Stimulated activated CD4-positive, alpha-beta T cell treated with anti-CD3 and anti-CD28 coated beads, Interleukin-15, amount 100 ng/mL, for 1 hour (primary cell): ENCODE measurements at places on chromosomes 7 and 10.

DNA sequence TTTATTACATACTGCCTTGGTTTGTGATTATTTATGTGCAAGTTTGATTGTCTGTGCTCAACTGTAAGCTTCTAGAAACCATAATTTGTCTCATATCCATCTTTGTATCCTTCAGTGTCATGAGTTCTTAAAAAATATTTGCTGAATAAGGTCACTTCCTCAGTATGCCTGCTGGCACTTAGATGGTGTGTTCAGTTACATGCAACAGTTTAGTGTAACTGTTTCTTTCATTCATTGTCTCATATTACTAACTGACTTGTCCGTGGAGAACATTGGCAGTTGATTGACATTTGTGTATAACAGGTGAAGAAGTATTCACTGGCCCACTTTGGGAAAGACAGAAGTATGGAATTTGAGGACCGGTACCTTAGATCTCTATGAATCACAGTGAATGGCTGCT is 236.9 kb downstream of the PRKG1 start:
- no peak for DNase-seq

DNA sequence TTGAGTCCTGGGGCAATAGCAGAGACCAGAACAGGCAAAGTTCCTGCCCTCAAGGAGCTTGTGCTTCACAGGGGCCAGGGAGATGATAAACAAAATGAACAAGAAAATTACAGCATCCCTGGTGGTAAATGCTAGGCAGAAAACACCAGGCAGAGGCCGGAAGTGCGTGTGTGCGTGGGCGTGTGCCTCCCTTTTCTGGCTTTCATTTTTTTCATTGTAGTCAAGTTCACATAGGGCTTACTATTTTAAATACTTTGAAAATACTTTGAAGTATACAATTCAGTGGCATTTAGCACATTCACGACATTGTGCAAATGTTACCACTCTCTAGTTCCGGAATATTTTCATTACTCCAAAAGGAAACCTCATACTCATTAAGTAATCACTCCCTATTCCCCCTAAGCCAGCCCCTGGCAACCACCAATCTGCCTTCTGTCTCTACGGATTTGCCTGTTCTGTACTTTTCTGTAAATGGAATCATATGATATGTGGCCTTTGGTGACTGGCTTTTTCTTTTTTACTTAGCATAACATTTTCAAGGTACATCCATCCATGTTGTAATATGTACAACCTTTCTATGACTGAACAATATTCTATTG is 88.1 kb upstream of the PDCD4 start:
- DNase-seq = peak; percentile 58

DNA sequence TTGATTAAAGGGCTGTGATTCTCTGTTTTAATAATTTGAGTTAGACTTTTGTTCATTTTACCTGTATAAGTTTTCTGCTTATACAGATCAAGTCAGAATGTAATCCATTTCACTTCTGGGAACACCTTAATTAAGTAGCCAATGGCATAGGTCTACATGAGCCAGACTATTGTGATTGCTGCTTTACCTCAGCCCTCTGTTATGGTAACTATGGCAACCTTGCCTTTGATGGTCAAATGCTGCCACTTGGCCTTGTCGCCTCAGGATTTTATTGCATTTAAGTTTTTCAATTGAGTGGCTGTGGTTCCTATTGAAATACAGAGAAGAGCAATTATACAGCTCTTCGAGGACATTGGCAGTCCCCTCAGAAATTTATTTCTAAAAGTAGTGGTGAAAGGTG is 64.3 kb upstream of the TMEM106B start:
- no peak for DNase-seq

- DNase-seq = no peak
These were observed 3.4 kb upstream of the CHST12 start for GRCh38 chr7:2399848-2400587.

DNA sequence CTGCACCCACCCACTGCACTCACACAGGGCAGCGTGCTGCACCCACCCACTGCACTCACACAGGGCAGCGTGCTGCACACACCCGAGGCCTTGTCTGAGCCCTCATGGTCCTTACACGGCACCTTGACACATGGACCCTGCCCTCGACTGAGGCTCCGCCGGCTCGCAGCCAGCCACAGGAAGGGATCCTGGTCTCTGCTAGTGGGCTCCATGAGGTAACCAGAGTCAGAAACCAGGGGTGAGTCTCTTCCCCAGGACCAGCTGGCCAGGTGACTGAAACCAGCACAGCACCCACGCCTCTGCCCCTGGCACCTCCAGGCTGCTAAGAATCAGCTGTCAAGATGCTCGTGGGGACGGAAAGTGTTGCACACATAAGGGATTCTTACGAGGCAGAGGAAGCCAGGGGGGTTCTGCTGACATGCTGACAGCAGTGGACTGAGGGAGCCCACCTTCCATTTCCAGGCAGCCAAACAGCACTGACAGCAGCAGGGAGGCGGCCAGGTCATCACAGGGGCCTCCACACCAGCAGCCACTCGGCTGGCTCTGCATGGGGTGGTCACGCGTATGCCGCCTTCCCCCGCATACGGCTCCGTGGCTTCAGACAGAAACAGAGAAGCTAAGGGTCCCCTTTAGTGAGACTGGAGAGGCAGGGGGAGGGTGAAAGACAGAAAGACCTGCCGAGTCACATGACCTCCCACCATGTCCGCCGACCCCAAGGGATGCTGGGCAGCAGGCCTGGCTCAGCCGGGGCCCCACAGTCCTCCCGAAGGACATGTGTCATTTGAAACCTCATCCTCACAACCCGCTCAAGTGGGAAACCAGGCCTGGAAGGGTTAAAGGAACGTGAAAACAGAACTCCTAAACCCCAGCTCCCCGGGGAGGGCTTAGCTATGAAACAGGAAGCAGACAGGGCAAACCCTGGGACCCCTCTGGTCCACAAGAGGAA is 34.2 kb downstream of the GPER1 start:
- DNase-seq = no peak

DNA sequence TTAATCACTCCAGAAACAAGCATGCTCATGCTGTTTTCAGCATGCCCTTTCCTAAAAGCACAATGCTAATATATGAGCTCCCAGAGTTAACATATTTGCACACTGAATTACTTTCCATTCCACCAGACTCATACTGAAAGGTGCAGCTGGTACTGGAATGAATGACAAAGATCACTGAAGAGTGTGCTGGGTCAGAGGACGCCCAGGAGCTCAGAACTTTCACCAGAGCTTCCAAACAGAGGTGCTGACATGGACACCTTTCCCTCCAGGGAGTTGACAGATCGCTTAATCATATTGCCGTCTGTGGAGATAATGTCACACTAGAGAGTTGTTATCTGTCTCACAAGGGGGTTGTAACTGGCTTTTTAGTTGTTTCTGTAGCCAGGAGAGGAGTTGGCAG is 292.9 kb downstream of the LHFPL3 start:
- DNase-seq = no peak

- DNase-seq = no peak
These were observed 348.2 kb upstream of the C7orf33 start for GRCh38 chr7:148242294-148242821.

GRCh38 chr7:128318691-128319090 is 25.0 kb downstream of the RBM28 start:
- DNase-seq = no peak

GRCh38 chr7:1085266-1085665 is 2.6 kb upstream of the GPER1 start:
- DNase-seq = no peak

GRCh38 chr7:72760602-72761001 is 67.4 kb downstream of the TYW1B start:
- DNase-seq = no peak

GRCh38 chr10:80741278-80741677 is 203.6 kb downstream of the SH2D4B start:
- DNase-seq = no peak

DNA sequence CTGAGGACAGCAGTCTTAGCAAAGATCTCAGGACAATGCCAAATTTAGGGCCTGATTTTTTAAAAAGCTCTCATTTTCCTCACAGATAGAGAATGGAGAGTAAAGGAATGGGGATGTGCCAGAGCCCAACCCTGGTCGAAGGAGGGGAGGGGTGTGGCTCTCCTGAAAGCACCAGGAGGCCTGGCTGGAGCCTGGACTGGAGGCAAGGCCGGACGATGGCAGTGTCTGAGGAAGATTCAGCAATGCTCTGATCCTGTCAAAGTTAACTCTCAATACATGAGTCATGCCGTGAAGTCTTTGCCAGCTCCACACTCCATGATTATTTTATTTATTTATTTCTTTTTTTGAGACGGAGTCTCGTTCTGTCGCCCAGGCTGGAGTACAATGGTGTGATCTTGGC is 108.3 kb downstream of the UPF2 start:
- DNase-seq = no peak

- DNase-seq = no peak
These were observed 11.1 kb upstream of the CUL1 start for GRCh38 chr7:148687555-148687954.

- DNase-seq = no peak
These were observed 321.9 kb downstream of the ACTR3B start for GRCh38 chr7:153081496-153081895.

- no peak for DNase-seq
These were observed at the start of gene MSS51 for GRCh38 chr10:73433538-73433867. MSS51 (minus strand) TSS chr10:73433561; CDS start chr10:73428284, 5,277 bp downstream.

DNA sequence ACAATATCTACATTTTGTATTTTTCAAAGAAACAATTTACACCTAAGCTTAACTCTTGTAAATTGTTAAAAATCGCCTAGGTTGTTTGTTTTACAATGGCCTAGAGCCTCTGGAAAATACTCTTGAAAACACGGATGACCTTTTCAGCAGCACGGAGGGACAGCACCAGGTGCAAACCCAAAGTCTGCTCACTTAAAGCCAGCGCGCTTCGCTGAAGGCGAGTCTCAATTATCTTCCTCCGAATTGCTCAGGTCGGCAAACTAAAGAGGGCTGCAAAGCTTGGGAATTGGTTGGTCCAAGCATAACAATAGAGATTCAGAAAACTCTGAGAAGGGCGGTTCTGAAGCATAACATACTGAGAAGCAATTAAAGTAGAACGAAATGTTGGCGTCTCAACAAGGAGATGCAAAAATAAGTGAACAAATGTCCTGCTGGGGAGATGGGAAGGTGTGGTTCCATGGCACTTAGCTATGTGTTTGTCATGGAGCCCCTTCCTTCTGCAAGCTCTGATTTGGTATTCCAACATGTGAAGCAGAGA is 139.9 kb upstream of the PITRM1 start:
- DNase-seq = no peak

DNA sequence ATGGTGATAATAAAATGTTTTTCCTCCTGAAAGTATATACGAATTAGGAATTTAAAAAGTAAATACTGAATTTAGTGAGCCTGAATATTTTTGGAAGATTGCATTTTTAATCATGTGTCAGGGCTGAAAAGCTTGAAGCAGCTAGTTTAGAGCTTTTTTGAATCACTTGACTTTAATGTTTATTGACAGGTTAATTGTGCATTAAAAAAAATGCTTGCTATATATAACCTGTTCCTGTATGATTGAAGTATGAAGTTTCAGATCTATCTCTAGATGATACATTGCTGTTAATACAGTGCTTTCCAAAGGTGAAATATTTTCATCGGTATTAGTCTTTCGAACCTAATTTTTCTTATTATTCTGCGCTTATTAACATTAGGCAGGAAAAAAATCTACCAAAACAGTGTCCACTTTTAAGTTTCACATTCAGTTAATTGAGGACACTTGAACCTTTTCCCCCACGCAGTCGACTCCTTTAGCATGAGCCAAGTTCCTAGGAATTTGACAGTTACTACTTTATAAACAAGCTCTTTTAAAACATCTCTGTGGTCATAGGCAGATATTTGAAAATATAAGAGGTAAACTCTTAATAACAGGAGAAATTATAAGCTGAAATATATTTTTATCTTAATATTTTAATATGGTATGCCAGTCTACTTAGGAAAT is 187.1 kb downstream of the MLLT10 start:
- DNase-seq = no peak

- DNase-seq = no peak
These were observed 21.6 kb downstream of the PNLIP start for GRCh38 chr10:116567335-116567734.

DNA sequence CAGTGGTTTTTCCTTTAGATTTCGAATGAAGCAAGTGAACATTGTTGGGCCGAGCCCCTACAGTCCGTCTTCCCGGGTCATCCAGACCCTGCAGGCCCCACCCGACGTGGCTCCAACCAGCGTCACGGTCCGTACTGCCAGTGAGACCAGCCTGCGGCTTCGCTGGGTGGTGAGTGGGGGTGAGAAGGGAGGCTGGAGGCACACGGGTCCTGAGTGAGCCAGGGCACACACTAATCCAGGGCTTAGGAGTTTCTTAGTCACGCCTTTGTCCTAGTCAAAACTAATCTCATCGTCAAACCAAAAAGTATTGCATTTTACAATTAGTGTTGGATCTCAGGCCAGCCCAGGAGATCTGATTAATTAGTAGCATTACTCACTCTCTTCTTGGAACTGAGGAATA is 568.8 kb upstream of the FOXK1 start:
- no peak for DNase-seq

DNA sequence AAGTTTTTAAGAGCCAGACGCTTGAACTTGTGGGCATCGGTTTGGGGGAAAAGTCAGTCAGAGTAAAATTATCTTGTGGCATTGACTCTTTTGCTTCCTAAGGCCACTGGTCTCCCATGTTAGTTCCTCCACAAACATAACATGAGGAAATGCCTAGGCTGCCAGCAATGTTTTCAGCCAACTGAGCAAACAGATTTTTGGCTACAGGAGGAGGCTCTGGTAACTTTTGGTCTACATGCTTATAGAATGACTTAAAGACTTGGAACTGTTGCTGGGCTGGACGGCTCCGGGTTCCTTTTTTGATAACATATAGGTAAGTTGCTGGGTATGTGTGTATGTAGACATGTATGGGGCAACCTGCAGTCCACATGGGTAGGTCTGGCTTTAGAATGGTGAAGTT is 9.6 kb upstream of the ZNF239 start:
- no peak for DNase-seq

- DNase-seq = no peak
These were observed 7.7 kb upstream of the TRUB1 start for GRCh38 chr10:114930320-114930719.

DNA sequence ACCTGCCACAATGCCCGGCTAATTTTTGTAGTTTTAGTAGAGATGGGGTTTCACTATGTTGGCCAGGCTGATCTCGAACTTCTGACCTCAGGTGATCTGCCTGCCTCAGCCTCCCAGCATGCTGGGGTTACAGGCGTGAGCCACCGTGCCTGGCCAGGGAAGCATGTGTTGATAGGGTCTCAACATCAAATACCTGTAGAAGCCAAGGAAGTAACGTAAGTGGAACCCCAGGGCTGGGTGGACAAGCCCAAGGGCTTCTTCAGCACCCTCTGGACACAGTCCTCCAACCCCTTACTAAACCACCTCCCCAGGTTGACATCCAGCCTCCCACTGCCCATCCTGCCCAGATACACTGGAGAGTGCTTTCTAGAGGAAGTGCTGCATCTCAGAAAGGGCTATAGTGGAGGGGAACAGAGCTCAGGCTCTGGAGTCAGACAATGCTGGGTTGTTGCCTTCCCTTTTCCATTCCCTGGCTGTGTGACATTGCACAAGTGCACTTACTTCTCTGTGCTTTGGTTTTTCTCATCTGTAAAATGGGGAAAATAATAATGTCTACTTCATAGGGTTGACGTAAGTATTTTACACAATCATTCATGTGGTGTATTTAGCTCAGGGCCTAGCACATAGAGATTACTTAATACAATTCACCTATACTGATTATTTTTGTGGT is 73.9 kb upstream of the KAT6B start:
- DNase-seq = no peak
